ENCODE measurements at places on chromosomes 4 and X.

GRCh38 chrX:94114362-94114761 lies 440.4 kb downstream of the FAM133A start:
- no peak for DNase-seq

DNA sequence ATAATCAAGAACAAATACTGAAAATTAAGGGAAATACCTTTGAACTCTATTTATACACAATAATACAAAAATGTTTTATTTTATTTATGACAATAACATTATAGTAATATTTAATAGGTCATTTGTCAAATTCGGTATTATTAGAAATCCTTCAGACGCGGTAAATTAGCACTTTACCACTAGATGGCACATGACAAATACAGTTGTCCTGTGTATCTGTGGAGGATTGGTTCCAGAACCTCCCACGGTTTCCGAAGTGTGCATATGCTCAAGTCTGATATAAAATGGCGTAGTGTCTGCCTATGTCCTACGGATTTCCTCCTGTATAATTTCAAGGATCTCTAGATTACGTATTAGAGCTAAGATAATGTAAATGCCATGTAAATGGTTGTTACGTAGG lies 8.1 kb upstream of the LINC00632 start:
- no peak for DNase-seq

DNA sequence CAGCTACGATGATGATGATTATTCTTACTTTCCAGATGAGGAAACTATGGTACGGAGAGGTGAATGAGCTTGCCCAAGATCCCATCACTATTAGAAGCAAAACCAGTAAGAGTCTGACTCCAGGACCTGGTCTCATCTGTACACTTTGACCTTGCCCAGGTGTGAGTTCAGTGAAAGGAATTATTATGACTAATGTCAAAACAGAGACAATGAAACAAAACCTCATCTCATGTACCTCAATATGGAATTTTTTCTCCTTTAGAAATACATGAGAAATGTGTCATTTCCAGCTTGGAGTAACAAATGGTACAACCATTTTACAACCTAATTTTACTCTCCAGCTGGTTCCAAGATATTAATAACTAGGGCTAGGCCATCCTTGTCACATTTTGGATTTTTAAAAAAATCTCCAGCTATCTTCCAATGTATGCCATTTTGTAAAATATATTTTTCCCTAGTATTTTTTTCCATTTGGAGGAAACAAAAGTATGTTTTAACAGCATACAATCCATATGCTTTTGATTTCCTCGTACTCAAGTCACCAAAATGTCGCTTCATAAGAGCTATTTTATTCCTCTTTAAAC lies 213.8 kb downstream of the PTTG2 start:
- DNase-seq, result no peak

GRCh38 chrX:149505671-149506070 lies 565 bp upstream of the IDS start:
- DNase-seq, result no peak

Data from forelimb muscle (tissue), 1 donor.